ENCODE measurements at places on chromosomes 12 and 14.

- DNase-seq = peak; percentile 57
Observed at GRCh38 chr12:131832321-131833231, 4.4 kb downstream of the MMP17 start.

DNA sequence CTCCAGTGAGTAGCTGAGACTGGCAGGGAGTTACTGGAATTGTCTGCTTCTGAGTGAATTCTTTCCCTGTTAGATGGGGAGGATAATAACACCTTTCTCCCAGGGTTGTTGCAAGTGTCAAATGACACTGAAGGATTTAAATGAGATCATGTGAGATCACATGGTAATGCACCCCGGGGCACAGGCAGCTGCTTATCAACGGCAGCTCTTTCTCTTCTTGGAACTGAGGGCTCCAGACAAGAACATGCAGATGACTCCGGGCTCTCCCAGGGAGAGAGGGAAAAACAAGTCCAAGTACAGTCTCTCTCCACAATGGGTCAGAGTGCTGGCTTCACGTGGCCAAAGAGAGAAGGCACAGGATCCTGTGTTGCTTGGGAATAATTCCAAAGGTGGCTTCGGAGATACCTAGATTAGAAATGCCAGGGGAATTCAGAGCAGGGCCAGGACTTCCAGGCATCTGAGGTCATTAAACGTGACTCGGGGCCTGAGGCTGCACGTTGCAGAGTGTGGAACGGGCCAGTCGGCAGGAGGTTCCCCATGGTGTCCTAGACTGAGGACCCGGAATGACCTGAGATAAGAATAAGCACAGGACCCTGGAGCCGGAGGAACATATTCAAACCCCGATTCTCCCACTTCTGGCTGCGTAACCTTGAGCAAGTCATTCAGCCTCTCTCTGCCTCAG is 109.2 kb downstream of the PRMT8 start:
- DNase-seq = no peak

DNA sequence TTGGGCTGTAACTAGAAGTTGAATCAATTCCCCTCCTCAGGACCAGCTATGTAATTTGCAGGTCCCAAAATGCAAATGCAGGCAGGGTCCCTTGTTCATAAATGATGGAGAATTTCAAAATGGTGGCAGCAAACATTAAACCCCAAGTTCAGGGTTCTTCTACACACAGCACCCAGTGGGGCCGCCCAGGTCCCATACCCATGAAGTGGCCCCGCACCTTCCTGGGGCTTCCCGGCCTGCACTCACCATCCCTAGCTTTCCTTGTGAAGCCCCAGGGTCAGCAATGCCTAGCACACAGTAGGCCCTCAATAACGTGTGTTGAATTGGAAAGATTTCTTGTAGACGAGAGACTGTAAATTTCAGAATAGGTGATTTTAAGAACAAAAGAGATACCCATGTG is 76.0 kb downstream of the NTF3 start:
- no peak for DNase-seq

GRCh38 chr14:43168371-43168925 is 1338.6 kb downstream of the FSCB start:
- no peak for DNase-seq

DNA sequence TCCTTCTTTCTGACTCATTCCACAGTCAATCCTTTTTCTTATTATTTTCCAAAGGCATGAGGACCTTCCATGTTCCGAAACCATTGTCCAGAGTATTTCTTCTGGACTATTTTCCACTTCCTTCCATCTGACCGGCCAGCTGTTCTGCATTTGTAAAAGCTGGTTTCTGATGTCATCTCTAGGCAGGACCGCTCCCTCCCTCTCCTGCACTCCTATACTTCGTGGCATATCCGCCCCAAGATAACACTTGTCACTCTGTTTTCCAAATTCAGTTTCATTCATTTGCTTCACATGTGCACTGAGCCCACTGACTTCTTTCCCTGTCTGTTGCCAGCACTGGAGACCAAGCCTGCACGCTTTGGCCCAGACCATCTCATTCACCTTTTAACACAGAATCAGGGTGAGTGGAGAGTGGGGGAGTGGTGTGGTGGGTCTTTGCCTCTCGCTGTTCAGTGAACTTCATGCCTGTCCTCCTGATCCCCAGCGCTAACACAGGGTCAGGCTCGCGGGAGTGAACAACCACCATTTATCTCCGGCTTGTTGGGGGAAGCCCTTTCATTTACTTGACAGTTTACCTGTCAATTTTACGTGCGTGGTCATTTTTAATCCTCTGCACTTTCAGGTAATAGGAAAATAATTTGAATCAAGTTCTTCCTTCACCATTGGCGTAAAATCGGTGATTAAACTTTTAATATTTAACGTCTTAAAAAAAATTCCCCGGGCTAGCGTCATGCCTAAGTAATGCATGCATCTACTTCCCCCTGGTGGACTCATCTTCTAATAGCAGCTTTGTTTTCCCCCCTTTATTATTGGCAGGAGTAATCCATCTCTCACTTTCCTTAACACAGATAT is 52.5 kb downstream of the C12orf75 start:
- DNase-seq = peak; percentile 59

DNA sequence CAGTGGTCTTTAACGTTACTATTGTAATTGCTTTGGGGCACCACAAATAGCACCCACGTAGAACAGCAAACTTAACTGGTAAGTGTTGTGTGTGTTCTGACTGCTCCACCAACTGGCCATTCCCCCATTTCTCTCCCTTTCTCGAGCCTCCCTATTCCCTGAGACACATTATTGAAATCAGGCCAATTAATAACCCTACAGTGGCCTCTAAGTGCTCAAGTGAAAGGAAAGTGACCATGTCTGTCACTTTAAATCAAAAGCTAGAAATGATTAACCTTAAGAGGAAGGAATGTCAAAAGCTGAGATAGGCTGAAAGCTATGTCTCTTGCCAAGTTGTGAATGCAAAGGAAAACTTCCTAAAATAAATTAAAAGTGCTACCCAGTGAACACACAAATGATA is 22.3 kb downstream of the PPP1R13B start:
- DNase-seq = no peak

- no peak for DNase-seq
Observed at GRCh38 chr12:47779943-47780504, 7.0 kb downstream of the SLC48A1 start.

GRCh38 chr14:75070383-75070782 is 942 bp downstream of the ZC2HC1C start:
- no peak for DNase-seq

DNA sequence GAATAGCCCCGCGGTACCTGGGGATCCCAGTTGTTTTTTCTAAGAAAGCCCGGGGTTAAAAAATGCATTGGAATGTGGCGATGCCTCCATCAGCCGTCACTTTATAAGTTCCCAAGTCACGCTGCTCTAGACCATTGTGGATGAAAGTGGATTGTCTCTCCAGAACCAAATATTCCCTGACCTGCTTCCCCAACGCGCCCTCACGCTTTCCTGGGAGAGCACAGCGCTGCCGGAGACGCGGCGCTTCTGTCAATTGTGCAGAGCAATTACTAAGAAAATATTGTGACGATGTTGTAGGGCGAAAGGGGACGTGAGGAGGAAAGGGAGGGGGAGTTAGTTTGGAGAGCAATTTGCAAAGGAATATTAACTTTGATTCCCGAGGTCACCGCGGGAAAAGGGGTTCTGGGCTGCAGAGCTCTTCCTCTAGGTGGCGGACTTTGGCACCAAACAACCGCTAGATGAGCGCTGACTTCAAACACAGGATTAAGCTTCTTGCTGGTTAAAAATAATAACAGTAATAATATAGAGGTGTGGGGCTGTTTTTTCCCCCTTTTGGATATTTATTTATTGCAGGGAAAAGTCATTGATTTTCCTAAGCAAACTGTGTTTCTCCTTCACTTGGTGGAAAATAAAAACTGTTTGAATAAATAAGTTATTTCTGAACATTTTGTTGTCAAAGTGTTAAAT is 9.6 kb upstream of the FOXG1 start:
- DNase-seq = no peak

DNA sequence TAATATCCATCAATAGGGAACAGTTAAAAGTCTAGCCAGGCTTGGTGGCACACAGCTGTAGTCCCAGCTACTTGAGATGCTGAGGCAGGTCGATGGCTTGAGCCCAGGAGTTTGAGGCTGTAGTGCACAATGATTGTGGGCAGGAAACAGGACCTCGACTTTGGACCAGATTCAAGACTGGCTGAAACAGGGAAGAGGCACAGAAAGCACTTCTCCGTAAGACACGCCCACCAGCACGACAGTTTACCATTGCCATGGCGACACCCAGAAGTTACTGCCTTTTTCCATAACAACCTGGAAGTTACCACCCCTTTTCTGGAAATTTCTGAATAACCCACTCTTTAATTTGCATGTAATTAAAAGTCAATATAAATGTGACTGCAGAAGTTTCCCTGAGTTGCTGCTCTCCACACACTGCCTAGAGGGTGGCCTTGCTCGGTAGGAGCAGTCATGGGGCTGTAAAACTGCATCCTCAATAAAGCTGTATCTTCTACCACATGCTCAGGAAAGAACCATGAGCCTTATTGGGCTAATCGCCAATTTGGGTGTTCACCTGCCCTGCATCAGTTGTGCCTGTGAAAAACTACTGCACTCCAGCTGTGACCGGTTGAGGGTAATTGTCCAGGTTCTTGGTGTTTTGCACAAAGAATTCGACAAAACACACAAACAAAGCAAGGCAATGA is 4.6 kb upstream of the LRRC23 start:
- DNase-seq = no peak

DNA sequence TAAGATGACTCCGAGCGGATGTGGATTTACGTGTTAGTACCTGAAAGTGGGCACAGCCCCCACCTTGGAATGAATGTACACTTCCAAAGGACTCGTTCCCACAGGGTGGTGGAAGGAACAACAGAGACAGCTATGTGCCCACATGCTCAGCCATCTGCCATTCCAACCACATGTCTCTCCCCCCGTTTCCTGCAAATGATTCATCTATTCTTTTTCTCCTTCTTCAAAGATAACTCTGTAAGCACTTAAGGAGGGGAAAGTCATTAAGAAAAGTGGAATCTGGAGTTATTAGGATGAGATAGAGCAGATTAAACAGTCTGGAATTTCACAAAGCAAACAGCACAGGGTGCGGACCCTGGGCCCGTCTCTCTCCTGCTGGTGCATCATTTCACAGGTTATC is 18.5 kb upstream of the DUSP6 start:
- DNase-seq = peak; percentile 96

GRCh38 chr12:101042211-101042610 is 167.8 kb downstream of the SLC5A8 start:
- no peak for DNase-seq

- DNase-seq = no peak
Observed at GRCh38 chr12:108106599-108106998, 22.5 kb upstream of the WSCD2 start.

GRCh38 chr14:40099316-40099715 is 667.1 kb upstream of the FBXO33 start:
- no peak for DNase-seq

GRCh38 chr12:1540690-1541089 is 53.7 kb downstream of the FBXL14 start:
- peak; percentile 18 for DNase-seq

- DNase-seq = no peak
Observed at GRCh38 chr14:33879684-33880286, 71.1 kb downstream of the EGLN3 start.

- no peak for DNase-seq
Observed at GRCh38 chr14:53545217-53545616, 392.1 kb upstream of the DDHD1 start.
